Activated T-helper 1 cell treated with anti-CD3 and anti-CD28 coated beads, Interleukin-12 subunit alpha, Interleukin-12 subunit beta, Interleukin-2, Interleukin-4 antibody, amounts not matched to agents 30 ng/mL and 10 ng/mL and 1 ng/mL, durations not matched to agents 14 hours and 24 hours and 36 hours (primary cell): ENCODE measurements at places on chromosomes 5 and 9. TPM values are rescaled to one million over a fixed set of nuclear protein-coding genes. Genes with fewer than 3 reads are reported as not detected.

DNA sequence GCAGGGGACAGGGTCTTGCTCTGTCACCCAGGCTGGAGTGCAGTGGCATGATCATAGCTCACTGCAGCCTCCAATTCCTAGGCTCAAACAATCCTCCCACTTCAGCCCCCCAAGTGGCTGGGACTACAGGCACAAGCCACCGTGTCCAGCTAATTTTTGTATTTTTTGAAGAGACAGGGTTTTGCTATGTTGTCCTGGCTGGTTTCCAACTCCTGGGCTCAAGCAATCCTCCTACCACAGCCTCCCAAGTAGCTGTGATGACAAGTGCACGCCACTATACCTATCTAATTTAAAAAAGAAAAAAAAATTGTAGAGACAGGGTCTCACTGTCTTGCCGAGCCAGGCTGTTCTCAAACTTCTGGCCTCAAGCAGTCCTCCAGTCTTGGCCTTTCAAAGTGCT is 31.6 kb upstream of the LECT2 start:
- H3K36me3 ChIP-seq = no peaks in the 10 kb centered on the region
- H3K4me1 ChIP-seq = no peaks in the 10 kb centered on the region
- no peak overlapping the region for H3K27ac ChIP-seq
- peaks cover 4% of the 10 kb centered on the region for H3K27me3 ChIP-seq
- no peak overlapping the region for H3K4me3 ChIP-seq

DNA sequence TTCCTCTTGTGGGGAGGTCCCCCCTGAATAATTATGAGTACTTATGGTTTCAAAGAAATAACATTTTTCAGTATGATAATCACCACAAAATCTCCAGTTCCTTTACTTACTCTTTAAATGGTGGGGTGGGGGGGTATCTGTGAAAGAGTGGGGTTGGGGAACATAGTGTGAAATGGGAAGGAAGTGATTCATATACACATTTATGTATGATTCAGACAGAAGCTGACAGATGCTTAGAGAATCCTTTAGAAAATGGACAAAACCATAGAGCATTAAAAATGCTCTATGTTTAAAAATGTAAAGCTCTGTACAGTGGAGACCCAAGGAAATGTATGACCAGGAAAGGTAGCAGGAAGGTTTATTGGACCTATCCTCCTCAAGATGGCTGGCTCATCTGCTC is 267.5 kb upstream of the GRIA1 start:
- no peaks in the 10 kb centered on the region for H3K4me1 ChIP-seq
- H3K27me3 ChIP-seq = no peaks in the 10 kb centered on the region
- H3K27ac ChIP-seq = no peak overlapping the region
- no peaks in the 10 kb centered on the region for H3K36me3 ChIP-seq

- peak overlapping the region; percentile 93 for H3K27ac ChIP-seq
- H3K4me3 ChIP-seq = peak overlapping the region; percentile 98
- peaks cover 74% of the 10 kb centered on the region for H3K4me1 ChIP-seq
- DNase-seq = peak; percentile 74
Measured at GRCh38 chr5:76404223-76405211, 1.4 kb downstream of the IQGAP2 start.

ORM2 gene
- total RNA-seq = not detected in 2 replicates

- no peaks in the 10 kb centered on the region for H3K4me1 ChIP-seq
- no peak for DNase-seq
- no peak overlapping the region for H3K27ac ChIP-seq
- H3K4me3 ChIP-seq = no peak overlapping the region
- no peaks in the 10 kb centered on the region for H3K36me3 ChIP-seq
Measured at GRCh38 chr5:135741040-135741439, 93.4 kb upstream of the SLC25A48 start.

PTCH1 gene
- total RNA-seq = 9.9 and 11.5 TPM in 2 replicates

DNA sequence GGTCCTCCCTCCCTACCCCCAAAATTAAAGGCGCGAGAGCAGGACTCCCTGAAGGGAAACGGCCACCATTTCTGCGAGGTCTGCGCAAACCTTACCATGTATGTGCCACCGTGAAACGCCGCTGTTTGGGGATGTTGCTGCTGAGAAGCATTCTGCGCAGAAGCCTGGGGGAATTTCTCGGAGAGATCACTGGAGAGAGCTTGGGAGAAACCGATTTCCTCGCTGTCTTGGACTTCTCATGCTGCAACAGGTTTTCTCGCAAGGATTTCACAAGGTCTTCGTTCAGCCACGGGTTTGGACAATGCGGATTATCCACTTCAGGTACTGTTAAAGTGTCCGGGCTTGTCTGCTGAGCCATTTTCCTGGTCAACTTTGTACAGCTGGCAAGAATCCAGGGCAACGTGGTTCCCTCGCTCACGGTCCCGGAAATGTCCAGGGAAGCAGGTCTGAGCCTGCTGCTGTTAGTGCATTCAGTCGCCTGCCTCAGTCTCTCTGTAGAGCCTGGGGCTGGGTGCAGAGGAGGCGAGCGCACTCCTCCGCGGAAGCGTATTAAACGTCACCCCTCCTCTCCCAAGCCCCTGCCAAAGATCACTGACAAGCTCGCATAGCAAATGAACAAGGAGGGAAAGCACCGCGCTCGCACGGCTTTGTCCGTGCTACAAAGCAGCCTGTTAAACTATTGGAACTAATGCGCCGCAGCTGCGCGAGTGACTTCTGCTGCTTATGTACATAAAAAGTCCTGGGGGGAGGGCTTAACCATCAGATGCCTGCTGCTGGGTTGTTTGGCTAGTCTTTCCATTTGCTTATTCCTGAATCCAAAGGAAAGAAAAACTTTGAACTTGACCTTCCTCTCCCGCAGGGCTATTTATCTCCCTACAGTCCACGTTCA is 125.1 kb downstream of the PDE4D start:
- peak overlapping the region; percentile 26 for H3K27ac ChIP-seq
- H3K36me3 ChIP-seq = no peaks in the 10 kb centered on the region
- peaks cover 34% of the 10 kb centered on the region for H3K27me3 ChIP-seq
- peaks cover 18% of the 10 kb centered on the region for H3K4me1 ChIP-seq
- peak overlapping the region; percentile 79 for H3K4me3 ChIP-seq
- no peak for DNase-seq

DNA sequence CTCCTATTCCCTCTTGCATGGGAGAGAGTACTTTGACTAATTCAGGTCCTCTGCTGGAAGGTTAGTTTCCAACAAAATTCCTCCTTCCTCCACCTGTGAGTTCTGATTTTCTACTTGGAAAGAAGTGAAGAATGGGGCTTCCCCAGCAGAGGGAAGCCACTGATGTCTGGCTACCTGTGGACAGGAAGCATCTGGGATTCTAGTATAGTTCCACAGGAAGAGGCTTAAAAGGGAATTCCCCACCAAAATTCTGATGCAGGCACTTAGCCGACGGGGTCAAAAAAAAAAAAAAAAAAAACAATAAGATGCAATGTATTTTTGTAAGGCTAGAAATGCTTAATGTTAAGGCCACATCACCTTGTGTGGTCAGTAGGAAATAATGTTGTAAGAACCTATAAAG is 33.4 kb downstream of the PCDHGC5 start:
- H3K36me3 ChIP-seq = peaks cover 73% of the 10 kb centered on the region
- DNase-seq = no peak
- peak overlapping the region; percentile 24 for H3K27ac ChIP-seq
- no peak overlapping the region for H3K4me3 ChIP-seq

DNA sequence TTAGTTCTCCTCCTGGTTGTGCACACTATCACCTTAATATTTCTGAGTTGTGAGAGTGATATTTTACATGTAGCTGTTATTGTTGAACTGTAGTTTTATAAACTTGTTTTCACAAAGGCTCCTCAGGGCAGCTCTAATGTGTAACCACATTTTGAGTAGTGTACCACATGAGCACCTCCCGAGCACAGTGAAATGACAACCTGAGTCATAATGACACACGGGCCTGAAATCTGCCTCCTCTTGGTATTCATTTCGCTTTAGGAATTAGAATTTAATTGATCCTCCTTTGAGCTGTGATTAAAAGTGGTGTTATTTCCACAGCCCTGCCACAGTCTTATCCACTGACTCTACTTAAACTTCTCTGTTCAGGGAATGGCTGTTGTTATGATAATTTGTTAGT is 7.9 kb downstream of the MTRR start:
- peaks cover 72% of the 10 kb centered on the region for H3K4me1 ChIP-seq
- no peak overlapping the region for H3K27ac ChIP-seq
- H3K4me3 ChIP-seq = no peak overlapping the region
- no peaks in the 10 kb centered on the region for H3K27me3 ChIP-seq
- H3K36me3 ChIP-seq = peaks cover 69% of the 10 kb centered on the region
- no peak for DNase-seq

- H3K27me3 ChIP-seq = peaks cover 16% of the 10 kb centered on the region
- no peaks in the 10 kb centered on the region for H3K36me3 ChIP-seq
- H3K4me3 ChIP-seq = no peak overlapping the region
- H3K4me1 ChIP-seq = no peaks in the 10 kb centered on the region
- DNase-seq = no peak
Measured at GRCh38 chr5:141742866-141743851, 61.1 kb upstream of the ARAP3 start.

ARHGEF39 gene
- total RNA-seq = 7.9 and 8.8 TPM in 2 replicates

OR13C2 gene
- total RNA-seq = not detected in 2 replicates

ARL14EPL gene
- not detected in 2 replicates for total RNA-seq

GRCh38 chr9:89187950-89188349 is 9.3 kb upstream of the SHC3 start:
- H3K4me1 ChIP-seq = no peaks in the 10 kb centered on the region
- no peak for DNase-seq
- H3K27ac ChIP-seq = no peak overlapping the region
- H3K36me3 ChIP-seq = no peaks in the 10 kb centered on the region

DNA sequence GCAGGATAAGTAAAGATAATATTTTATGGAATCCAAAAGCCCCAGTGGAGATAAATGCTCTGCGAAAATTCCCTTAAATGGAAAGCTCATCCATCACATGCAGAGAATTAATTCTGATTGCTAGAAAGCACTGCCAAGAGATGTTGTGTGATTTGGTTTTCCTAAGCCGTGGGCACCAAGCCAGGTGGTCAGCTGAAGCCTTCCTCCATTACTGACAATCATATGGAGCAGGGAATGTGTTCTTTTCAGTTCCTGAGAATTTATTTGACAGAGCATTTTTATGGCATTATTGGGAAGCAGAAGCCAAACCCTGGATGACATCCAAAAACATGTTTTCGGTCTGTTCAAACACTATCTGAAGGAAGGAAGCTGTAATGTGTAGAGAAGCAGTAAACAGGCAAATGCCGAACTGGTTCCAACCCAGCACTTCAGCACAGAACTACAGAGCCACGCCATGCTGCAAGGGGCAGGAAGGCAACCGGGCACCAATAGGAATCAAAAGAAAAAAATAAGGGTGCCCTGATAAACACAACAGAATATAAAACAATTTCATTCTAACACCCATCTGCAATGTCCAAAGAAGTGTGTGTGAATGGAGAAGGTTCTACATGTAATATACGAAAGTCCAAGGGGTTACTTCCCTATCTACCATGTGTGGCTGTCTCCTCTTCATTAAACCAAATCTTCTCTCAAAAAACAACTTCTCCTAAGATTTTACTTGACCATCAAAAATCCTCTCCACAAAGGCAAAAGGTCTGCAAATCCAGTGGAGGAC is 12.3 kb downstream of the ARSB start:
- peaks cover 2% of the 10 kb centered on the region for H3K36me3 ChIP-seq
- no peak overlapping the region for H3K4me3 ChIP-seq
- no peak overlapping the region for H3K27ac ChIP-seq
- H3K27me3 ChIP-seq = peaks cover 5% of the 10 kb centered on the region
- no peak for DNase-seq
- H3K4me1 ChIP-seq = no peaks in the 10 kb centered on the region

AIF1L gene
- total RNA-seq = 0.34 and 0.51 TPM in 2 replicates

DNA sequence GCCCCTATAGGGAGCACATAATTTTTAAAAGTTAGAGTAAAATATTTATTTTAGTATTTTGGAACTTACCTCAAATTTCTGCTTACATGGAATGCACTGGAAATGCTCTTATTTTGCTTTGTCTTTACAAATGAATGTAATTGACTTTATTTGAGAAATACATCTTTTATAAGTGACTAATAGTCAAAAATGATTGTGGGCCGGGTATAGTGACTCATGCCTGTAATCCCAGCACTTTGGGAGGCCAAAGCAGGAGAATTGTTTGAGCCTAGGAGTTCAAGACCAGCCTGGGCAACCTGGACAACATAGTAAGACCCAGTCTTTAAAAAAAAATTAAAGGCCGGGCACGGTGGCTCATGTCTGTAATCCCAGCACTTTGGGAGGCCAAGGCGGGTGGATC is 5.8 kb downstream of the HMGCR start:
- DNase-seq = no peak
- no peak overlapping the region for H3K27ac ChIP-seq
- no peak overlapping the region for H3K4me3 ChIP-seq

DNA sequence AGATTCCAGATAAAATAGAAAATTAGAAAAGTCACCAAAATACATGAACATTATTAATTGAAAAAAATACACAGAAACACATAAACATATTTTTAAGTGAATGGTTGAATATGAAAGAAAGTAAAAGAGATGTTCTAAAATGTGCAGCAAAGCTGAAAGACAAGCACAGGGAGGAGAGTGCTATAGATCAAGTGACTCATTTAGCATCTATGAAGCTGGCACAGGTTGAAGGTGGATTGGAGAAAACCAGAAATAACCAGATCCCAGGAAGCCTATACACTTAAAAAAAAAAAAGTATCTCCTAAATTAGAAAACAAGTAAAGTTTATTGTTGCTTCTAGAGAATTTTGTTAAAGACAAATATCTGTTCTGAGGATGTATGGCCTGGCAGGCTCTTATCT is 338.9 kb downstream of the CDH12 start:
- no peaks in the 10 kb centered on the region for H3K27me3 ChIP-seq
- no peaks in the 10 kb centered on the region for H3K36me3 ChIP-seq
- H3K27ac ChIP-seq = no peak overlapping the region
- no peak for DNase-seq
- no peaks in the 10 kb centered on the region for H3K4me1 ChIP-seq

DNA sequence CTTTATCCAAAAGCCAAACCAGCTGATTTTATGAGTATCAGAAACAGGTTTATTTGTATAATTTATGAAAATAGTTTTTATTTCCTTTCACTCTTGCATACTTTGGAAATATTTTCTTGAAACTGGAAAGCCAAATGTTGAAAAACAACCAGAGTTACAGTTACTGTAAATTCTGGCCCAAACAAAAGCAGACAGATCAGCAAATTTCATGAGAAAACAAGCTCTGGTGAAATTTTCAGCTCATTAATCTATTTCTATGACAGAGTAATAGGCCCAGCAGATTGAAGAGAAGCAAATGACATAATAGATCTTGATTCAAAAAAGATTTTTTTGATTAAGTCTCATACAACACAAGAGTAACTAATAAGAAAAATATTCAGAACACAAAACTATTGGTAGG is 182.7 kb downstream of the ENC1 start:
- H3K36me3 ChIP-seq = no peaks in the 10 kb centered on the region
- no peak overlapping the region for H3K4me3 ChIP-seq
- DNase-seq = no peak

CMYA5 gene
- total RNA-seq = 0.10 and 0.15 TPM in 2 replicates

PCBD2 gene
- total RNA-seq = 13.5 and 17.2 TPM in 2 replicates

- no peak overlapping the region for H3K27ac ChIP-seq
- no peak for DNase-seq
- no peaks in the 10 kb centered on the region for H3K36me3 ChIP-seq
- H3K27me3 ChIP-seq = peaks cover 7% of the 10 kb centered on the region
- H3K4me3 ChIP-seq = no peak overlapping the region
- H3K4me1 ChIP-seq = no peaks in the 10 kb centered on the region
Measured at GRCh38 chr9:36800455-36800854, 227.8 kb downstream of the MELK start.

GLRA1 gene
- total RNA-seq = not detected in 2 replicates

ZFAND5 gene
- total RNA-seq = 131 and 133 TPM in 2 replicates

GRCh38 chr5:104815212-104815611 is 1252.6 kb upstream of the NUDT12 start:
- no peaks in the 10 kb centered on the region for H3K27me3 ChIP-seq
- H3K4me1 ChIP-seq = no peaks in the 10 kb centered on the region
- H3K4me3 ChIP-seq = no peak overlapping the region
- no peak for DNase-seq
- H3K36me3 ChIP-seq = no peaks in the 10 kb centered on the region

VLDLR gene
- total RNA-seq = 4.9 and 5.2 TPM in 2 replicates

GRCh38 chr5:83219495-83219894 is 142.1 kb downstream of the XRCC4 start:
- H3K27me3 ChIP-seq = no peaks in the 10 kb centered on the region
- DNase-seq = no peak
- H3K4me3 ChIP-seq = no peak overlapping the region

GHR gene
- not detected in 2 replicates for total RNA-seq
